Foreskin melanocyte (primary cell): ENCODE measurements at places on chromosomes 4 and X.

DNA sequence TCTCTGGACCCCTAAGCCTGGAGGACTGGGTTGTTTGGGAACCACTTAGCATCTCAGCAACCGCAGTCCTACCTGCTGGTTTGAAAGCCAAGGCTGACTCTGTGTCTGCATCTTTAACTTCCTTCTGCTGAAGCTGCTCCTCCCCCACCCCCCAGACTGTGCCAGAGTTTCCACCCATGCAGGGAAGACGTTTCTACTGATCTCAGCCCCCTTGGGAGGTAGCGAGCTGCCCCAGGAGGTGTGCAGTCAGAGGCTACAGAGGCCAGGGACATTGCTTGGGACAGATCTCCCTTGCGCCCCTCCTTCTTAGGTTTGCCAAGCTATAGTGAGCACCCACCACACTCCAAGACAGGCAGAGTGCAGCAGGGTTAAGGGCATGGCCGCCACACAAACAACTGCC lies 4.7 kb upstream of the FATE1 start:
- DNase-seq = no peak

DNA sequence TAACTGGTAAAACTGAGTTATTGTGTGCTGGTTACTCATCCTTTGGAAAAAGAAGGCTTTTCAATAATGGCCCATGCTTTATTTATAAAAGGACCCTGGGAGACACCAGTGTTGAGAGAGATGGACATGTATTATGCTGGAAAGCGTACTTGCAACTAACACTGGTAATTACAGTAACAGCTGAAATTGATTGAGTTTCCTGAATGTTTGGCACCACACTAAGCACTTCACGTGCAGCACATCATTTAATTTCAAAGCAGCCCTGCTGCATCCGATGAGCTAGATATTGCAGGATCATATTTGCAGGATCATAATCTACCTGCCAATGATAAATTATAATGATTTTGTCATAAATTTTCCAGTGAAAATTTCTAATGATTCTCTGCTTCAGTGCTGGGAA lies 81.5 kb downstream of the QRFPR start:
- no peak for DNase-seq

- DNase-seq = no peak
These were observed 904.8 kb downstream of the PDHA2 start for GRCh38 chr4:96744676-96745075.

DNA sequence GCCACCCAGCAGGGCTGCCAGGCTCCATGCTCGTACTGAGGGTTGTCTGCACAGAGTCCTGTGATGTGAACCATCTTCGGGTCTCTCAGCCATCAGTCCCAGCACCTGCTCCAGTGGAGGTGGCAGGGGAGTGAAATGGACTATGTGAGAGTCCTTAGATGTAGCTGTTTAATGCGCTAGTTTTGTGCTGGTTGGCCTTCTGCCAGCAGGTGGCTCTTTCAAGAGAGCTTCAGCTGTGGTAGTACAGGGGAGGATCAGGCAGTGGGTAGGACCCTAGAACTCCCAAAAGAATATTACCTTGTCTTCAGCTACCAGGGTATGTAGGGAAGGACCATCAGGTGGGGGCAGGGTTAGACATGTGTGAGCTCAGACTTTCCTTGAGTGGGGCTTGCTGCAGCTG lies 1066.0 kb downstream of the GLUD2 start:
- no peak for DNase-seq

DNA sequence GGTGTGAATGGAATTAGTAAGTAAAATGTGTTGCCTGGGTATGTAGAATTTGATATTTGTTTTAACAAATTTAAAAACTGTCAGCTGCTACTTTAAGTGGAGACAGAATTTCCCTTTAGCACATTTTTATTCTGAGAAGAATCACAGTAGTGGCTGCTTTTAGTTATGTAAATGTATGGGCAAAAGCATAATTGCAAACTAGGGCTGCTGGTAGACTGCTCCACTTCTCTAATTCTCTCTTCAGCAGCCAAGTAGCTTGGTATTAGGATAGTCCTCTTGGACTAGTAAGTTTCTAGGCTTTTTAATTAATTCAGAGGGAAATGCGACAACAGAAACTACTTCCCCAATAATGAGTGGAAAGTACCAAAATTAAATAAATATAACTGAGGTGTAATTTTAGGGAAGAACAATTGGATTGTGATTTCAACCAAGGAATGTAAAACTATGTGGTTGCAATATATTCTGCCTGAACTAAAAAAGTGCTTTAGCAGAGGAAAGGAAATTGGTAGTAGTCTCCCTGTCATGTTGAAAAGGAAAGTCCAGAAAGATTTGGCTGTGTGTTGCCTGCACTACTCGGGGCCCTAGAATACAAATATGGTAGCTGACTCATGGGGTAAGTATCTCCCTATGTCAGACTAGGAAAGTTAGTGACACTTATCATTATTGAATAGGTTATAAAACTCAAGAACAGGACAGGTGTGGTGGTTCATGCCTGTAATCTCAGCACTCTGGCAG lies 9.2 kb upstream of the EIF4E start:
- DNase-seq = no peak

GRCh38 chr4:98474408-98474844 lies 184.0 kb downstream of the TSPAN5 start:
- DNase-seq = no peak

DNA sequence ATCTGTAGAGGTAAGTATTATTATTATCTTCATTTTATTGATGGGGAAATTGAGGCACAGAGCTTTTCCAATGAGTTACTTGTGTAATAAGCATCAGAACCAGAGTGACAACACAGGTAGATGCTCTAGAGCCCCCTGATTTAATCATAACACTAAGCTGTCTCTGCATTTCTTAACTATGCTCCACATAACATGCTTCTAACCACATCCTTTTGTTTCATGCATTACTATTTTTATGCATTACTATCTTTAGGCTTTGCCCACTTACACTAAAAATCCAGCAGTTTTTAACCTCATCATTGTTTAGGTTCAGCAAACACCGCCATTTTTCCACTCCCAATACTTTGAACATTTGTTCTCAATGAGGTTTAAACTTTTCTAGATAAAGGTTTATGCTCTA lies 1900.8 kb upstream of the PCDH10 start:
- DNase-seq = no peak

DNA sequence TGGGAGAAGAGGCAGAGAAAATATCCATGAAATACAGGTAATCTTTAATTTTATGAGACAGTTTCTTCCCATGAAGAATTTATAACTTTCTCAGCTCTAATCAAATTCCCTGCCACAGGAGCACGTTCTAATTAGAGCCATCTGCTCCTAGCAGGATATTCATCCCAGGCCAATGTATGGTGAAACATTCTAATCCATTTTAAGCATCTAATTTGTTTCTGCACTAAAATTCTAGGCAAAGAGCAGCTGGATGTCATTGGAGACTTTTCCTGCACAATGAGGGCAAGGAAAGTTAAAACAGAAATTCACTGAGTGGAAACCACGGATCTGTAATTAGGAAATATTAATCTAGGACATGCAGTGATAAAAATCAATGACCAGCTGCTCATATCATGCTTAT lies 107.7 kb upstream of the ZFP42 start:
- DNase-seq = no peak

GRCh38 chr4:65825116-65825753 lies 154.9 kb upstream of the EPHA5 start:
- peak; percentile 15 for DNase-seq

DNA sequence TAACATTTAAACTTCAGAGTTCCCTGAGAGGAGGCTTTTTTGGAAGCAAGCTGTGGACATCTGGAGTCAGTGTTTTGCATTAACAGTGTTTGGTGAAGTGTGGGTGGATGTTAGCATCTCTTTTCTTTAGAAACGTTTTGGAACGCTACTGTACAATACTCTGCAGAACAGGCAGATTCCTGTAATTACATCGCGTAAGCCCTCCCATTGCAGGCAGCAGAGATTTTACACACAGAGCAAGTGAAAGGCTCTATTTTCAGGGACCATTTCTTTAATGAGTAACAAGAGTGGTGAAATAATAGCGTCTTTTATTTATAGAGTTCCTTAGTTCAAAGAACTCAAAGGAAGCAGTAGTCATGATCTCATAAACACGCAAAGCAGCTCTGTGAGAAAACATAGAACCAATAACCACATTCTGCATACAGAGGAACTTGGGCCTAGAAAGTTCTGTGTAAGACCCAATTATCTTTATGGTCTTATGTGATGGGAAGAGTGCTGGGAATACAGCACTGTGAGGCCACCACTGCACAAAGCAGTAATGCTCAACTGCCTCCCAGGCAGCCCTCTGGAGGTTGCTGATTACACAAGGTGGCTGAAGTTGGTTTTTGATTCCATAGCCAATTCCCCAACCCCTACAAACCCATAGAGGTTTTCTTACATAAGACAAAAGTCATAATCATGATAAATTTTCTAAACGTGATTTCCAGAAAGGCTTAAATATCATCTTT lies 298.7 kb upstream of the EPHA5 start:
- peak; percentile 82 for DNase-seq

DNA sequence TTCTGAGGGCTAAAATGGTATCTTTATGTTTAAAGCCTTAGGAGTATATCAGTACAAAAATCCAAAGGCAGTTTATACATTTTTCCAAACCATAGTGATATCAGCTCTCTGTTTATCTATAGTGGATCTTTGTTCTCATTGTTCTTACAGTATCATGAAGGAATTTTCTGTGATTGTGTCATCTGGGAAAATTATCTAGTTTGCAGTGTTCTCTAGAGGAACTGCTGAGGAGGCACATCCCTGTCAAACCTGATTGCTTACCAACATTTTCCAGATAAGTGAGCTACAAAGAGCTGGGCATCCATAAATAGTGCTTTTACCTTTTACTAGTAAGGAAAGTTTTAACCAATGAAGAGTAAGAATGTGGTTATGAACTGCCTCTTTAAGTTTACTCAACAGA lies 44.9 kb upstream of the SLC25A31 start:
- DNase-seq = no peak

DNA sequence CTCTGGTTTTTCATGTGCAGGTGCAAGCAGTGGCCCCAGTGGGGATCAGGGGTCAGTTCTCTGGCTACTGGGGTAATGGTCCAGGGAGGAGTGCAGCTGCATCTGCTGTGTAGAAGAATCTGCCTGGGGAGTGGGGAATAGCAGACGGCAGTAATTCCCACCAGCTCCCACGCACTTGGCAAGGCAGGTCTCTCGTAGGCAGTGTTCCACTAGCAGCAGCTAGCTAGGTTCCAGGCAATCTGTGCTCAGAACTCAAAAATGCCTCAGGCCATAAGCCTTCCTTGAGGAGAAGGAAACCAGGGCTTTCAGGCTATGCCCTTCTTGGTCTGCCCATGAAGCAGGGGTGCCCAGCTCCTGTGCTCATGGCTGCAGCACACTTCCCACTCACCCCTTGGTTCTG lies 38.8 kb downstream of the DCLK2 start:
- no peak for DNase-seq

DNA sequence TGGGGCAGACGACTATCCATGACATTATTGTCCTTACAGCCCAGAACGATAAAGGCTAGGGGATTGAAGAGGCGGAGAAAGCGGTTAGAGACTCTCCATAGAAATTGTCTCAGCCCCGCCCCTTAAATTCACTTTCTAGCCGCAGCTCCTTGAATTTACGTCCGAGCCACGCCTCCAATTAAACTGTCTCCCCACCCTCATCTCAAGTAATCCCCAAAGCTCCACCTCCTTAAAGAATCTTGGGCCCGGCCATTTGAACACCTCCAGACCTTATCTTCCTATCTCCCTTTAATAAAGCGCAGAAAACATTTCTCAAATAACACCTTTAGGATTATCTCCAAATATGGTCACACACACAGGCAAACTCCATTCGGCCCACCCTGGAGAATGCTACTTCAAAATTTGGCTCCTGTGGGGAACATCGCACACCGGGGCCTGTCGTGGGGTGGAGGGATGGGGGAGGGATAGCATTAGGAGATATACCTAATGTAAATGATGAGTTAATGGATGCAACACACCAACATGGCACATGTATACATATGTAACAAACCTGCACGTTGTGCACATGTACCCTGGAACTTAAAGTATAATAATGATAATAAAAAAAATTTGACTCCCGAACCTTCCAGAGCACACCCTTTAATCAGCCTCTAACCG lies 7.2 kb upstream of the MAGIX start:
- peak; percentile 70 for DNase-seq

DNA sequence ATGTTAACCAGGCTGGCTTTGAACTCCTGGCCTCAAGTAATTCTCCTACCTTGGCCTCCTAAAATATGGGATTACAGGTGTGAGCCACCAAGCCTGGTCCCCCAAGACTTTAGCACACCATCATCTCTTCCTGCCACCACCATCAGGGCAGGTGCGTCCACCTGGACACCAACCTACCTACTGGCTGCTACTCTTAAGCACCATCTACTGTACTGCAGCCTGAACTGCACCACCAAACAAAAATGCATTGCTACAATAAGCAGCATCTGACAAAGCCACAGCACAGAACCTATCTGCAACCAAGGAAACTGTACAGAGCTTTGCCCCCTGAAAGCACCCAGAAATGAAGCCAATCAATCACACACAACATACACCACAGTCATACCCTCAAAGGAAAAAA lies 139.7 kb downstream of the EFHC2 start:
- DNase-seq = no peak

DNA sequence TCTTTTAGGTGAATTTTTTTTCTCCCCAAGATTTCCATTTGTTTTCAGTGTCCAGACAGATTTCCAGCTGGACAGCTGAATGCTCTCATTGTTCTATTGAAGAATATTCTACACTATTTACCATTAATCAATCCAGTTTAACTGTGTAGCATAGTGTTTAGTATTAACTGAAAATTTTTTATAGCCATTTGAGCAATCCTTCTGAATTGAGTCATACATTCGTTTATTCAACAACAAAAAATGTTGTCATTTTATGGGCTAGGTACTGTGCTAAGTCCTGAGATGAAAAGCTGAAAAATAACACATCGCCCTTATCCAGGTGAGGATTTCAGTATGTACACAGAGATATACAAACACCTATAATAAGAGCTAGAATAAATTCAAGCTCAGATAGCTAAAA lies 223.3 kb downstream of the COL25A1 start:
- peak; percentile 55 for DNase-seq

- DNase-seq = no peak
These were observed 25.4 kb downstream of the RBPJ start for GRCh38 chr4:26346203-26346620.

DNA sequence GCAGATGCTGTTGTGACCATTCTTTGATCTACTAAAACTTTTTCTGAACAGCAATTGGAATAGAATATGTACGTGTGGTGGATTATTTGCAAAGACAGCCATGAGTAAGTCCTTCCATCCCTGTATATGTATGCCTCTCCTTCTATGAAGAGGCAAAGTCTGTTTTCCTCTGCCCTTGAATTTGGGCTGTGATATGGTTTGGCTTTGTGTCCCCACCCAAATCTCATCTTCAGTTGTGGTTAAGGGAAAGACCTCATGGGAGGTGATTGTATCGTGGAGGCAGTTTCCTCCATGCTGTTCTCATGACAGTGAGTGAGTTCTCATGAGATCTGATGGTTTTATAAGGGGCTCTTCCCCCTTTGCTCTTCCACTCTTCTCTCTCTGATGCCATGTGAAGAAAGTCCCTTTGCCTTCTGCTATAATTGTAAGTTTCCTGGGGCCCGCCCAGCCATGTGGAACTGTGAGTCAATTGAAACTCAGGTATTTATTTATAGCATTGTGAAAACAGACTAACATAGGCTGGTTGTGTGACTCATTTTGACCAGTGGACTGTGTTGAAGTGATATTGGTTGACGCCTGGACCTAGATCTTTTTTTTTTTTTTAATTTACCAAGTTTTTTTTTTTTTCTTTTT lies 108.3 kb upstream of the CAMK2D start:
- no peak for DNase-seq
